ENCODE measurements at places on chromosomes 5 and 9.

DNA sequence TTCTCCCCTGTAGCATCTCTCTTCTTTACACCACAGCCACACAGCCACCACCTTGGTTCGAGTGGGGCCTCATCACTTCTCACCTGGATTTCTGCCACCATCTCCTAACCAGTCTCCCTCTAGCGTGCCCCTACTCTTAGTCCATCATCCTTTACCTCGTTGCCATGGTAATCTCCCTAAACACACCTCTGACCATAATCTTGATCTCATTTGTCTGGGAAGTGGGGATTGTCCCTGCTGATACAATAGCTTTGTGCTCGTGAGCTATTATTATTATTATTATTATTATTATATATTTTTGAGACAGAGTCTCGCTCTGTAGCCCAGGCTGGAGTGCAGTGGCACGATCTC lies 76.5 kb upstream of the HSPA9 start:
- no peak for DNase-seq

DNA sequence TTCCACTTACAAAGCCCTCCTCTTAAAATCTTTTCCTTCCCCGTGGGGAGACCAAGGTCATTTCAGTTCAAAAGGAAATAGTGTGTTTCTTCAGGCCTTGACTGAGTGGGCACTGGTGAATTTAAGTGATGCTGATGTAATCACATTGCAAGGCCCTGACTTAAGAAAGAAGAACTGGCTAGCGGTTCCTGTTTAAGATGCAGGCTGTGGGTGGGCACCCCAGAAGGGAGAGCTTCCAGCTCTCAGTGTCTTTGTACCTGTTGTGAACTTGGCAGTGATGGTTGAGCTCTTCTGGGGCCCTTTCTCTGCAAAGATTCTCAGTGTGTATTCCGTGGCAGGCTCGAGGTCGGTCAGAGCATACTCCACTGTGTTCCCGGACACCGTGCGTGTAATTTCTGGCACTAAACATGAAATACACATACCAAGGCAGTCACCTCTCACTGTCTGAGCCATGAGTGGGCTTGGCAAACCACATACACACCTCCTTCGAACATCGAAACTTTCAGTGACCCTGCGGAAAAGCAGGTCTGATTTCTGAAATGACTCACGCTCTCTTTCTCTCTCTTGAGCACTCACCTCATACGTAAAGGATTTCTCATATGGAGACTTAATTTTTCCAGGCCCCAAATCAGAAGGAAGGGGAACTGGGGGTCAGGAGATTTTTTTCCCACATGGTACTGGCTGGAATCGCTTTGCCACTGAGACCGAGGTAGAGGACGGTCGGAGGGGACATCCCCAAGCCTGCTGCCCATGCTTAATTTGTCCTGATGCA lies 81.9 kb downstream of the TNC start:
- DNase-seq: no peak

DNA sequence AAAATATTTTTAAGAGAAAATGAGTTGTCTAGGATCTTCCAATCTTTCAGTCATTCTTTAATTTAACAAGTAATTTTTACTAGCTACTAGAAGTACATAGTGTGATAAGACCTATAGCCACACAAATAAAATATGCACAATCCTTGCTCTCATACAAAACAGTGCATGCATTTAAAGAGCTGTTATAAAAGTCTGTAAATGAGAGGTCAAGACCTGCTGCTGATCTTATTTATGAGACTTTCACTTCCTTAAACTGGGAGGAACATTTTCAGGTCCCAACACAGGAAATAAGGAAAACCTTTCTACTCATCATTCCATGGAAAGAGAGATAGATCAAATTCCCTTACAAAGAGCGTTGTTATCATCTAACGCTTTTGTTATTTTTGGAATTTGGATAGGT lies 54.2 kb upstream of the PAM start:
- DNase-seq: no peak

DNA sequence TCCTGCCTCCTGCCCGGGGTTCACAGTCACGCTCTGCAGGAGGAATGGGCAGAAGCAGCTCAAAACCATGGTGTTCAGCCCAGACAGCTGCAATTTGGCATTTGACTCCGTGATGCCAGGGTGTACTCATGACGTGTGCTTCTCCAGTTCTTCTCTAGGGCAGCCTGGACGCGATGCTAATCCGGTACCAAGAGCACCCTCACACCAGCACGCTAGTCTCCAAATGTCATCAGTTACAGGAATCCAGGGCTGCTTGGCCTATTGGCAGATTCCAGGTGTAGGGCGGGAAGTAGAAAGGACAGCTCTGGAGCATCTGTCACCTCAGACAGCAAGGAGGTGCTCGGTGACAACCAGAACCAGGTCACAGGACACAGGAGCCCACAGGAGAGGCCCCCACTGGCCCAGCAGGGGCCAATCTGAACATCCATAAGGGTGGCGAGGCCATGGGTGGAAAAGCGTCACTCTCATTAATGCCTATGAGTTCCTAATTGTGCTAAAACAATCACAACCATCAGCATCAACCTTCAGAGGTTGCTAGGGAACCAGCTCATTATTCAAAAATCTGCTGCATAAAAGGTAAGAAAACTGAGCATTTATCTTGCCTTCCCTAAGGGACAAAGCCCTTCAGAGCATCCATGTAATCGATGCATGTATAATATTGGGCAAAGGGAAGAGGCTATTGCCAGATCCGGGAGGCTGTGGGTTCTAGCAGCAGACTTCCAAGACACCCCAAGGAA lies 241.9 kb upstream of the IRX4 start:
- DNase-seq: no peak

DNA sequence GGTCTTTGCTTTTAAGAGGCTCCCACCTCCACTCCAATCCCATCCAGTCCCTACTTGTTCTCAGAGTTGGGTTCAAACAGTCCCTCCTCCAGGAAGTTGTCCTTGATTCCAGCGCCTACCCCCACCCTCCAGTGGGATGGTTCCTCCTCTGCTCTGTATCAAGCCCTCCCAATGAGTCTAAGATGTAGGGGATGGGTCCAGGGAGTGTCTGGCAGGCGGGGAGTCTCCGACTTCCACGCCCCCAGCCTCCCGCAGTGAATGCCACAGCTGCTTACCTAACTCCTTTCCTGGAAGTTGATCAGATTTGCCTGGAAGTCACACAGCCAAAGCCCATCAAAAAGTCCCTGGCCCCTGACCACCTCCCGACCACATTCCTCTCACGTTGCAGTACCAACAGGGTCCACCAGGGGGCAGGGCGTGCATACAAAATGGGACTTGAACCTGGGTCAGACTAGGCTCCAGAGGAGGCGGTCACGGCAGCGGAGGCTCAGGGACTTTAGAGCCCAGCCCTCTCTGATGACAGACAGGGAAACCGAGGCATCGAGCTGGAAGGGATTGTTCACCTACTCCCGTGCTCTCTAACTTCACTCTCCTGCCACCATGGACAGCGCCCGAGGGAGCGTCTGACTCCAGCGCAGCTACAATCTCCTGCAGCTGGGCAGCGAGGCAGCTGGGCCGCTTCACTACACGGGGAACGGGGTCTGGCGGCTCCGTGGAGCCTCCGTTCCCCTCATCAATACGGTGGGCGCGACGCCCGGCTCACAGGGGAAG lies 25.0 kb upstream of the TDRD7 start:
- DNase-seq: peak; percentile 79

DNA sequence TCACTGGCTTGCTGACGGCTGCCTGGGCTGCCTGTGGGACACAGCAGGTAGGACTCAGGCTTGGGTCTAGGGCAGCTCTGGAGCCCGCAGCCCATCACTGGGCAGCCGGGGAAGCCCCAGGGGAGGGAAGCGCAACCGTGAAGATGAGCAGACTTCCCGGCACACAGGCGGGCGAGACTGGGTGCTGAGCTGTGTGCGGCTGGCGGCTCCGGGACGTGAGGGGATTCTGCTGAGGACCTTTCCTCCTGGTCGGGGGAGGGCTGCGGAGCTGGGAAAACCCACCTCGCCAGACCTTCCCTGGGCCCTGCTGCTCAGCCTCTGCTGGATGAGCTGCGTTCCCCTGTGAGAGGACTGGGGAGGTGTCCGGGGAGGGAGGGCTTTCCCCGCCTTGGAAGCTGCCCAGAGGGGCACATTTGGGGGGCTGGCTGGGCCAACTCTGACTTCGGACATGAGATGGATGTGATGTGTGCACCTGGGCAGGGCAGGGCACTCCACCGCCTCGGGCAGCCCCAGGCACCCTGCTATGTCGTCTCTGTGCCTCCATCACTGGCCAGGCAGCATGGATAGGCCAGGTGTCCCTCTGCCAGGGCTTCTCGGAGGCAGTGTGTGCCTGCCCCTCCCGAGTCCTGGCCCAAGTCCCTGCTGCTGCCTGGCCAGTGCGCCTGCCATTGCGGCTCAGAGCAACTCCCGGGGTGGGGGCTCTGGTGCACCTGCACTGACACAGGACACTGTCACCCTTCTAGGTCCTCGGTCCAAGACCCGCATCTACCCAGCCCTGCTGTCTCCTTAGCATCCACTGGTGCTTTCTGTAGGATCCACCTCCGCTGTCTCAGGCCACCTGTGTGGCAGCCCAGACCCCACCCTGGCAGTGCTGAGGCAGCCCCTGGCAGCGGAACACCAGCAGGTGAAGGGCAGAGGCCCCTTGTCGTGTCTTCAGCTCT lies 66.4 kb downstream of the COL5A1 start:
- DNase-seq: no peak

DNA sequence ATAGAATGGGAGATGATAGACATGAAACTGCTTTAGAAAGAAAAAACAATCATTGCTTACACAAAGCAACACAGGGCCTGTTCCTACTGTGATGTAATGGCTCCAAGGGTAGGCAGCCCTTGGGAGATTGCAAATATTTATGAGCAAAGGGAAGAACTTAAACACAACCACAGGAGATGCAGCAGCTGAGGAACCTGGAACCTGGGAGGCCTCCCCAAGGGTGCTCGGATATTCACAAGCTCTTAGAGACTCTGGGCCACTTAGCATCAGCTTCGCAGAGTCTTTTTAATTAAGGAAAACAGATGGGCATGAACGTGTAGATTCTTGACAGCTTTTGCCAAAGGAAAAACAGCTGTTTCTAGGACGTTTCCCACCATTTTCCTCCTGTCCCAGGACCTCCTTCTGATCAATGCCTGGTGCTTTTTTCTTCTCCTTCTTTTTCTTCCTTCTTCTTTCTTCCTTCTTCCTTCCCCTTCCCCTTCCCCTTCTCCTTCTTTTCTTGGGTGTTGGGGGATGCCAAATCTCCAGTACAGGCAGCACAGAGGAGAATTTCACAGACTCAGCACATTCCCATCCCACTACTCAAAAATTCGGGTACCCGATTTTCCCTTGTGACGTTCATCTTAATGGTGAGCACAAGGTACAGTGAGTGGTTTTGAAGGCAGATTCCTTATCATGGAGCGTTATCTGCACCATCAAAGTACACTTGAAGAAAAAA lies 28.1 kb upstream of the TCF7 start:
- no peak for DNase-seq

Measured in memory B cell (primary cell).